ENCODE measurements at places on chromosomes 4 and X.

DNA sequence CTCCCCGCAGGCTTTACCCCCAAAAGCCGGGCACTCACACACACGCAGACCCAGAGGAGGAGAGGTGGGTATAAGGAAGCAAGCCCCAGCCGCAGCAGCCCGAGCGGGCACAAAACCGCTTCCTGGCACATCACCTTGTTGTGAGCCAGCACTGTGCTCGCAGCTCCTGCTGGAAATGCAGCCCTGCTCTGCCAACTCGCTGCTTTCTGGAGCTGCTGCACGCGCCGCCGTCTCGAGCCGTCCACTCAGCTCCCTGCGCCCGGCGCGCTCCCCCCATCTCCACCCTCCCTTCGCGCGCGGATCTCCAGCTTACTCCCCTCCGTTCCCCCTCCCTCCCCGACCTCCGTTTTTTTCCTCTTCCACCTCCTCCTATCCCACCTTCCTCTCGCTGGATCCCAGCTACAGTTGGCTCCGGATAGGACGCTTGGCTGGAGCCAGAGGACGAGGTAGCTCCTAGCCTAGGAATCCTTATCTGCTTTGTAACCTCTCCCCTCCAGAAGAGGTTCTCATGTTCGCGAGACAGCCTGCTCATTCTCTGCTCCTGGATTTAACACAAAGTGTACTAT lies at the start of gene SPOCK3:
Gene SPOCK3, minus strand, starts transcription at position 179 of the 566 bp plus-strand sequence.
- DNase-seq, result peak; percentile 37

DNA sequence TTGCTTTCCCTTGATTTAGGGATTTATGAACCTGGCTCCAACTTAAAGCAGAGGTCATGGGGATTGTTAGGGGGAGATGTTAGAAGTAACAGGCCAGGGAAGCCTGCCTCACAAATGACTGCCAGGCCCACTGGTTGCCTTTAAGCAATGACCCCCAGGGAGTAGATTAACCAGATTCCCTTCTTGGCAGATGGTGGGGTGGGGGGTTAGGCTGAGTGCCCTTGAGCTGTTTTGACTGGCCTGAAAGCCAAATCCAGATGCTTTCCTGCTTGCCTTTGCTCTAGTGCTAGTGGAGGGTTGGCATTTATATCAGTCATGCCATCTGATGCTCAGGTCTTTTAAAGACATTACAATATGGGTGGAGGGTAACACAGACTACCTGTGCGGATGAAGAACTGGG lies 128.1 kb downstream of the TMEM164 start:
- no peak for DNase-seq

DNA sequence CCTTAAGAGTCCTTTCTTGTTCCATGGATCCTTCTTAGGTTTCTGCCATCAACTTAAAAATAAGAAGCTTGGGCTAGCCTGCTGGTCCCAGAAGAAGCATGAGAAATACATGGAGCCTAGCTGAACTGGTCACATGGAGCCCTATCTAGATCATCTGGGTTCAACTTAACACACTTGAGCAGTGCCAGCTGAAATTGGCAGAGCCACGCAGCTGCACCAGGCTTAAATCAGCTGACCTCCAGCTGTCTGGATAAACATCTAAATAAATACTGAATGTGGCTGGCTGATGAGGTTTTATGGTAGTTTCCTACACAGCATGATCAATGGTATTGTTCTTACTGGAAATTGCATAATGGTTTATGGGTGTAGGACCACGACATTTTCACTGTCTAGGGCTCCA lies 598.4 kb upstream of the FAM241A start:
- no peak for DNase-seq

DNA sequence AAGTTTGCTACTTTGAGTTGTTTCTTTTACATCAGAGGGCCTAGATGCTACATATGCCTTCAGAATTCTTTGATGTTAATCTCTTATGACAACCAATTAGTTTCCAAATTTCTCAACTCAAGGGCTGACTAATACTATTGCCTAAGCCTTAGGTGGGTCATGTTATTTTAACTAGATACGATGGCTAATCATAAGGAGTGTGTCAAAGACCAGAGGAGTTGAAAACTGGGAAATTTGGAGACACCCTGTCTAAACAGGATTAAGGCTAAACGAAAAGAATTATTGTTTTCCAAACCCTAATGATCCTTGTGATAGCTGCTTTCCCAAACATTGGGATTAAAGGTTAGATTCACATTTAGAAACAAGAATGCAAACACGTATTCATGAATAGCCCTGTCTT lies 228.5 kb downstream of the PCDH7 start:
- peak; percentile 97 for DNase-seq

- no peak for DNase-seq
These were observed 521.2 kb downstream of the ANKRD50 start for GRCh38 chr4:124191329-124191728.

GRCh38 chrX:130082244-130083106 lies 27.8 kb downstream of the ELF4 start:
- no peak for DNase-seq

GRCh38 chr4:180106122-180106521 lies 2137.1 kb upstream of the TENM3 start:
- DNase-seq, result no peak

- DNase-seq, result no peak
These were observed 126.9 kb upstream of the GPRIN3 start for GRCh38 chr4:89434364-89434988.

- no peak for DNase-seq
These were observed 141.2 kb downstream of the DHX15 start for GRCh38 chr4:24443200-24443599.

DNA sequence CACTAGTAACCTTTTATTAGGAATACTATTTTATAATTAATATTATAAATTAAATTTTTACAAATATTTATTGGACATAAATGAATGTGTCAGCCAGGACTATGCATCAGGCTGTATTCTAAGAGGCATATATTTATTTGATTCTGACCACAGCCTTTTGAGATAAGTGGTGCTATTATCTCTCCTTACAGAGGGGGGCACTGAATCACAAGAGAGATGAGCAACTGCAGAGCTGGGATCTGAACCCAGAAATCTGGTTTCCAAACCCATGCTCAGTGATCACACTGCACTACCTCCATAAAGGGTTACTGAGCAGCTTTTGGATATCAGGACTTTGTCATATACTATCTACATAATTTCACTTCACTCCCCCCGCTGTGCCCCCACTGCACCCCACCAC lies 322.0 kb downstream of the TMA16 start:
- DNase-seq, result no peak

DNA sequence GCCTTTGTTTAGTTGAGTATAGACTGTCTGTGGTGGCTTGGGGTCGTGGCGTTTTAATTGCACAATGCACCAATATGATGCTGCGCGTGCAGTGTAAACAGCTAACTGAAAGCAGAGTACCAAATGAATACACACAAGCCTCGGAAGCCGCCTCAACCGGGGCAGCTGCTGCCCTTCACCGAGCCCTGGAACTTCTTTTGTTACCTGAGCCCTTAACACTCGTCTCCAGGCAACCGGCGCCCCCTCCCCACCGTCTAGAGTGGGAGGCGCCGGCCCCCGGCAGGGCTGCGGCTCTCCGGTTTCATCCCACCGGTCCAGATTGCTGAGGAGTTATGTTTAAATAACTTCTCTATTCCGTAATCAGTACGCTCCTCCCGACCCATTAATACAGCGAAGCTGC lies 173.2 kb upstream of the TBL1X start:
- DNase-seq, result no peak

GRCh38 chrX:21963269-21963668 lies 22.8 kb downstream of the SMS start:
- DNase-seq, result no peak

DNA sequence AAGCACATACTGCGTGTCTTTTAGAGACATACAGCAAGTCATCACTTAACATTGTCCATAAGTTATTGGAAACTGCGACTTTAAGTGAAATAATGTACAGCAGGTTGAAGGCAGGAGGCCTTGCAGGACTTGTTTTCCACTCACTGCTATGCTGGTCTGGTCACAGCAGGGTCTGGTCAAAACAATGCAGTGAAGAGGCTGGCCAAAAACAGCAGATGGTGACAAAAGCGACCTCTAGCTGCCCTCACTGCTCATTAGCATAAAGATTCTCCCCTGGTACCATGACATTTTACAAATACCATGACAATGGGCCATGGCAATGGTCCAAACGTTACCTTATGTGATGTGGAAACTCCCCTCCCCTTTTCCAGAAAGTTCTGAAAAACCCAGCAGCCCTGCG lies 1283.6 kb downstream of the FSTL5 start:
- DNase-seq, result no peak

- DNase-seq, result no peak
These were observed 905 bp upstream of the GALNTL6 start for GRCh38 chr4:171812333-171812664.

GRCh38 chrX:68180579-68180978 lies 252.7 kb downstream of the OPHN1 start:
- no peak for DNase-seq

GRCh38 chr4:112142182-112142581 lies 3.1 kb upstream of the FAM241A start:
- DNase-seq, result no peak

GRCh38 chrX:9829308-9830267 lies 43.4 kb downstream of the SHROOM2 start:
- peak; percentile 69 for DNase-seq

- DNase-seq, result no peak
These were observed 192.2 kb upstream of the LEF1 start for GRCh38 chr4:108360754-108361445.

DNA sequence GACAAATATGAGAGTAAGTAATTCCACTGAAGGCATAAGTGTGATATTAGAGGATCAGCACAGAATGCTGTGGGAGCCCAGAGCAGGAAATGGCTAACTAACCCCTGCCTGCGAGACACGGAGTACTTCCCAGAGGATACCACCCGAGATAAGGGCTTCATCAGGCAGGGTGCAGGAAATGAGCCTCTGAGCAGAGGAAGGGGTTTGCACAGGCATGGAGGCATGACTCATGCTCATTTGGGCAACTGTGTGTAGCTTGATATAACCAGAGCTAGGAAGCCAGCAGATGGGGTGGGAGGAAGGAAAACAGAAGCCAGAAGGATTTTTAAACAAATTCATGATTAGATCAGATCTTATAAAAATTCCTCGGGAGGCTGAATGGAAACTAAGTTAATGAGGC lies 70.0 kb upstream of the TSPAN5 start:
- no peak for DNase-seq

- DNase-seq, result no peak
These were observed 133.1 kb downstream of the AFAP1 start for GRCh38 chr4:7806338-7807090.

DNA sequence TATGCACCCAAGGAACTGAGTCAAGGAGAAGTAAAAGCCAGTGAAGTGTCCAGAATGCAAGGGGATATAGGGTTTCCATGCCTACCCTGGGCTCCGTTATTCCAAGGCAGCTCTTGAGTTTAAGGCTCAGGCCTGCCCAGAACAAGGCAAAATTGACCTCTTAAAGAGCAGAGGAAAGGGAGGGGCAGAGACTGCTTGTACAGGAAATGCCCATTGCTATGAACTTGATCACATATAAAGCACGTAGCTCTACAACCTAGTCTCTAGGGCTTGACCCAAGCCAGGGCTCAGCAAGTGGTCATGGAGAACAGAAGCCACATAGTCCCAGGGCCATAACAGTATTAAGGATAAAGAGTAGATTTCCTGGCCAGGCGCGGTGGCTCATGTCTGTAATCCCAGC lies 58.2 kb upstream of the MSN start:
- no peak for DNase-seq

- DNase-seq, result no peak
These were observed 689 bp upstream of the OGT start for GRCh38 chrX:71532078-71532752.

GRCh38 chr4:72994670-72995069 lies 74.8 kb downstream of the COX18 start:
- DNase-seq, result no peak

GRCh38 chr4:38911257-38911656 lies 43.7 kb downstream of the FAM114A1 start:
- DNase-seq, result no peak

- no peak for DNase-seq
These were observed 39.1 kb downstream of the SUPT20HL1 start for GRCh38 chrX:24399550-24399949.

GRCh38 chr4:6526156-6526555 lies 48.8 kb upstream of the MAN2B2 start:
- DNase-seq, result no peak

GRCh38 chr4:179307297-179308136 lies 1865.3 kb upstream of the AGA start:
- DNase-seq, result no peak

GRCh38 chr4:108215055-108215454 lies 46.3 kb upstream of the LEF1 start:
- no peak for DNase-seq

GRCh38 chr4:153784166-153784699 lies 4.7 kb downstream of the SFRP2 start:
- DNase-seq, result no peak

DNA sequence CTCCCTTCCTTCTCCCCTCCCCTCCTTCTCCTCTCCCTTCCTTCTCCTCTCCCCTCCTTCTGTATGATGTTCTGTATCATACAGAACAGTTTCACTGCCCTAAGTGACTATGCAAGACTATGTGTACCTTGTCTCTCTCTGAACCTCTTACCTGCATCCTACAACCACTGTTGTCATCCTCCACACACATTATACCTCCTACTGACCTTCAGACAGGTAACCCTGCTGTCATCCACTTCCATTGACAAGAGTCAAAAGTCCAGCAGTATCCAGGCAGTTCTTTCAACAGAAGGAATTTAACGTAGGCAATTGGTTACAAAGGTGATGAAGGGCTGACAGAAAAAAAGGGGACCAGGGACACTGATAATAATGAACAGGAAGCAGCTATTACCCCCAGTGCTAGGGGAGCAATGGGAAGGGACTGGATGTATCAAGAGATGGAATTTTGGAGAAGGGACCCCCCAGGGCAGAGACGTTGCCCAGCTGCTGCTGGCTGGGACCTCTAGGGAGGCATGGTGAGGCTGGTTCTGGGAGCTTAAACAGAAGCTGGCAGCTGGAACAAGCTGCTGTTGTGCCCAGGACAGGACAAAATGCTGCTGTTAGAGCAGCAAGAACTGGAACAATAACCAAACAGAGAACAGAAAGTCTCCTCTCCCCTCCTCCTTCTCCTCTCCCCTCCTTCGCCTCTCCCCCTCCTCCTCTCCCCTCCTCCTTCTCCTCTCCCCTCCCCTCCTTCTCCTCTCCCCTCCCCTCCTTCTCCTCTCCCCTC lies 84.7 kb downstream of the DCTD start:
- DNase-seq, result no peak

- DNase-seq, result no peak
These were observed 347.8 kb downstream of the ANK2 start for GRCh38 chr4:113397114-113397701.

DNA sequence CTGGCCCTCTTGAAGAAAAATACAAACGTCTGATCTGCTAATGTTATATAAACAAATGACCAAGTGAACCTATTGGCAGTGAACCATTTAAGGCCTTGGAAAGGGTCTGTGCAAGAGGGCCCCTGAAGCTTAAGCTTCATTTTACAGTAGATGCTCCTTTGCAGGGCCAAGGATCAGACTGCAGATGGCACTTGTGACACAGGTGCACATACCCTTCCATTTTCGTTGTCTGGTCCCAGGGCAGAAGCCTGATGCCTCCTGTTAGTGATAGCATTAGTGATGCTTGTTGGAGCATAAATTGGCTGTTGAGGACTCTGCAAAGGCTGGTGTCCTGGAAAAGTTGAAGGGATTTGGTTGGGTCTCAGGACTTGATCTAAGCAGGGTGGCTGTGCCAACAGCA lies 46.5 kb downstream of the ETNPPL start:
- DNase-seq, result no peak

GRCh38 chr4:58734030-58734674 lies 1624.0 kb upstream of the IGFBP7 start:
- DNase-seq, result no peak

Measured in retinal pigment epithelial cell (primary cell).